ENCODE measurements at places on chromosomes 3 and 15.
A peak's percentile ranks its signal among the peaks of the same experiment; 100 is the strongest.

- no peak for DNase-seq
Observed at GRCh38 chr15:25800761-25801515, 62.2 kb downstream of the ATP10A start.

- DNase-seq, result no peak
Observed at GRCh38 chr3:144566320-144566719, 594.7 kb downstream of the DIPK2A start.

- no peak for DNase-seq
Observed at GRCh38 chr3:185852635-185853034, 27.8 kb upstream of the IGF2BP2 start.

GRCh38 chr3:129794311-129795185, 99.0 kb downstream of the TMCC1 start:
- DNase-seq, result peak; percentile 31

DNA sequence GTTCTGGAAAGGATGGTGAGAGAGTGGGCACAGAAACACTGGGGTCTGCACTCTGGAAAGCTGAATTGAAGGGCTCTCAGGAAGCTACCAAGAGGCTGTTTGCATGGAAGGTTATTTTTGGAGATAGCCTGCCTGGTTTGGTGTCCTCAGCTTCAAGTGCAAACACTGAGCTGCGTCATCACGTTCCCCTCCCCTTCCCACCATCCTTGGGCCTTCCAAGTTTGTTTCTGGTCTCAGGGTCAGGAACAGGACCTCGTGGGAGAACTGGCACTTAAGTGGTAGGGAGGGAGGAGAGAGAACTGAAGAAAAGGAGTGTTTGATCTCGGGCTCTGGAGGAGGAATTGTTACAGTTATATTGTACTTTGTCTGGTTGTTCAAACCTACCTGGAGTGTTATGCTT, 10.6 kb downstream of the ST6GAL1 start:
- DNase-seq, result no peak

DNA sequence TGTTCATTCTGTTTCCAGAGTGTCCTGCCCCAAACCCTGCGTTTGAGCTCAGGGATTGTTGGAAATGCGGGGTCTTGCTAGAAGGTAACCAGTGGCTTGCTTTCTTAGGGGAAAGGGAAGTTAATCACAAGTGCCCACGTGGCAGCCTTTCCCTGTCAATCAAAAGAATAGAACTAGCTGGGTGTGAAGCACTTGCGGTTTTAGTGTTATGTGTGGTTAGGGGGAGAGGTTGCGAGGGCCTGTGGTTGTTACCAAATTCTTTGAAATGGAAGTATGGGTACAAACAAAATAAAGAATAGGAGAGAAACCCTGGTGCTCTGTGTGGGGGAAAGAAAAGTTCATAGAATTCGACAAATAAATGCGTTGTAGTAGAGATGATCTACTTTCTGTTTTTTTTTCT, 67.6 kb downstream of the FNDC3B start:
- peak; percentile 68 for DNase-seq
